G401 (cell line): ENCODE measurements at places on chromosomes 1 and 21. TPM values are rescaled to one million over a fixed set of nuclear protein-coding genes. Genes with fewer than 3 reads are reported as not detected.

TMEM82 gene
- total RNA-seq = not detected in 2 replicates

GJB3 gene
- total RNA-seq = not detected in 2 replicates

GRCh38 chr1:234735916-234736315 is 125.9 kb upstream of the IRF2BP2 start:
- DNase-seq = no peak

DNA sequence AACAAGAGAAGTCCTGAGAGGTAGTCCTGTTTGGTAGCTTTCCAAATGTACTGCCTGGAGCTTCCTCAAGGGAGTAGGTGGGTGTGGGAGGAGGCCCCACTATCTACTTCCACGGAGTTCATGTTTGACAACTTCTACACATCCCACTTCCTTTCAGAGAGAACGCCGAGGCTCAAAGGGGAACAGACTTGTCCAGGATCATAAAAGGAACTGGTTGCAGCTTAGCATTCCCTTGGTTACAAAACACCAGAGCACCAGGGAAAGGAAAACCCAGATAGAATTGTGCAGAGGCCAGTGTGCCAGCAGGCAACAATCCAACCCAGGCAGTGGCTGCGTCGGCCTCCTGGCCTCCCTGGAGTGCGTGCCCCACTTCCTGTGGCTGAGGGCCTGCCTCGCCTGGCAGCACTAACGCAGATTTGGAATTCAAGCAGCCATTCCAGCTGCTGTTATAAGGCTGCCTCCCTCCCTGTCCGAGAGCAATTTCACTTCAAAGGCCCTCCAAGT is 4.2 kb upstream of the RAP1GAP start:
- DNase-seq = peak; percentile 86

- DNase-seq = no peak
These were observed 2.4 kb downstream of the GPR157 start for GRCh38 chr1:9126511-9126910.

DNA sequence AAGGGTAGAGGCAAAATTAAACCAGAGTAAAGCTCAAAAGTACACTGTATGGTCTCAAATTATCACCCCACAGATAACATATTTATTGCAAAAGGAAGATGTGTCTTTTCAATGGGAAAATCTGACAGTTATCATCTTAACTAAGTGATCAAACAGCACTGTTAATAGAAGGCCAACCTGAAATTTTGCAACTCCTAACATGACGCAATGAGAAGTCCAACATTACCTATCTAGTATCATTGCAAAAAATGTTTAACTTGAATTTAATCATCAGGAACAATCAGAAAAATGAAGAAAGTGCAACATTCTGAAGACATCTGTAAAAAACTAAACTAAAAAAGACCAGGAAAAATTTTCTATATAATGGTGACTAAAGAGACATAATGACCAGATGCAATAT is 156.7 kb upstream of the POGK start:
- DNase-seq = no peak

DNA sequence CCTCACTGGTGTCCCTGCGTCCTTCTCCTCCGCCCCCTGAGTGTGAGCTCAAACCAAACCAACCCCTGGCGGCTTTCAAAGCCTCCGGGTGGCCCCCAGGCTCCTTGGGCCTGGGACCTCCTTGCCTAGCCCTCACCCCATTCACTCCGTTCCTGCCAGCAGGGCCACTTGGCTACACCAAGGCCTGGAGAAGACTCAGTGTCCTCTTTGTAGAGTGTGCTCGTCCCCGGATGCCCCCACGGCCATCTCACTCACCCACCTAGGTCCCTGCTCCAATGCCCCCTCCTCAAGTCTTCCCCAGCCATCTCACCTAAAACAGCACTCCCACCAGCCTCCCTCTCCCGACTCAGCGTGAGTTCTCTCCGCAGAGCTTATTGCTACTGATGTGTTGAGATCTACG is 7.2 kb upstream of the CCDC27 start:
- no peak for DNase-seq

GRCh38 chr1:203871114-203871880 is 9.9 kb downstream of the SNRPE start:
- DNase-seq = peak; percentile 78

- no peak for DNase-seq
These were observed 86.7 kb downstream of the GALNT2 start for GRCh38 chr1:230153641-230154296.

DNA sequence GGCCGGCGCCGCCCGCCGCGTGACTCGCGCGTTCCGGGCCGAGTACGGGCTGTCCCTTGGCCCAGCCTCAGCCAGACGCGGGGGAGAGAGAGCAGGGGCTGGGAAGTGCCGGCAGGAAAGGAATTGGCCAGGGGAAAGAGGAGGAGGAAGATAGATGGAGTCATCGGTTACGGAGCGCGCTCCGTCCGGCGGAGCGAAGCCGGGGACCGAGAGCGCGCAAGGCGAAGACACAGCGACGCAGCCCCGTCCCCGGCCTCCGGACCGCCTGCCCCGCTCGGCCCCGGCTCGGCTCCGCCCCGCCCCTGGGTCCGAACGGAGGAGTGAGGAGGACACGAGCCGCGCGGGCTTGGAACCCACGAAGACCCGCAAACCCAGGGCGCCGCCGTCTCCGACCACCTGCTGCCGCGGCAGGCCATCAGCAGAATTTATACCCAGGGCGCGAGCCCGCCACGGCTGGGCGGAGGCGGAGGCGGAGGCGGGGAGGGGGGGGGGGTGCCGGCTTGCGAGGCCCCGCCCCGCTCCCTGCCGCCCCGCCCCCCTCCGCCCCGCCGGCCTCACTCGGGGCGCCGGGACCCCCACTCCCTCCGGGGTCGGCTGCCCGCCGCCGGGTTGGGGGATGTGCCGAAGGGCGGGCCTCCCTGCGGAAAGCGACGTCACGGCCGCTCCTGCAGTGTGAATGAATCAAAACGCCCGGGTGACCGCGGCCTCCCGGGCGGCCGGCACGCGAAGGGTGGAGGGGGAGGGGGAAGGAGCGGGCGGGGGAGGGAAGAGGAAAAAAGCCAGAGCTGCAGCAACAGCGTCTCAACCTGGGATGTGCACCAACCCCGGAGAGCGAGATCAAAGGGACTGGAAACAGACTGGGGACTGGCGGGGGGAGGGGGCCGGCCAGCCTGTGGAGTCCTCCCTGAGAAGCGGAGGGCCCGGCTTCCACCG is at the start of gene LHX4:
TSS of gene LHX4 (plus strand) at position 782 of the 933 bp plus-strand sequence. CDS start 266 bp downstream, outside the sequence.
- no peak for DNase-seq
